ENCODE measurements at places on chromosomes 6 and 20.

- no peak for DNase-seq
These were observed 36.1 kb upstream of the NAA20 start for GRCh38 chr20:19981031-19981451.

- no peak for DNase-seq
These were observed 5.6 kb downstream of the PPP2R5D start for GRCh38 chr6:42989923-42990322.

GRCh38 chr20:23666189-23666588, 22.6 kb downstream of the CST4 start:
- DNase-seq, result no peak

DNA sequence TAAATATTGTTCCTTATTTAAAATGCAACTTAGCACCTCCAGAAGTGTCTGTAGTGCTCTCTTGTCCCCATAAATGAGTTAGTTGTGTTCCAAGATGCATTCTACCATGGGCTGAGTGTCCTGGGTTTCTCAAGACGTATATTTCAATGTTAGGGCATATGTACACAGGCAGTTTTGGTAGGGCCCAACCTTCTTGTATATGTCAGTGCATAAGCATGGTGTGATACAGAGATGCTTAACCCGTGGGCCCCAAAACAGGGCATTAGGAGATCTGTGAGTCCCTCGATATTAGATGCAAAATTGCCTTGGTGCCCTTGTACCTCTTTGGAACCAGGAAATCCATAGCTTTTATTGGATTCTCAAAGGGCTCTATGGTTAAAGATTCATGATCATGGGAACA, 91.5 kb upstream of the HIVEP1 start:
- DNase-seq, result no peak

DNA sequence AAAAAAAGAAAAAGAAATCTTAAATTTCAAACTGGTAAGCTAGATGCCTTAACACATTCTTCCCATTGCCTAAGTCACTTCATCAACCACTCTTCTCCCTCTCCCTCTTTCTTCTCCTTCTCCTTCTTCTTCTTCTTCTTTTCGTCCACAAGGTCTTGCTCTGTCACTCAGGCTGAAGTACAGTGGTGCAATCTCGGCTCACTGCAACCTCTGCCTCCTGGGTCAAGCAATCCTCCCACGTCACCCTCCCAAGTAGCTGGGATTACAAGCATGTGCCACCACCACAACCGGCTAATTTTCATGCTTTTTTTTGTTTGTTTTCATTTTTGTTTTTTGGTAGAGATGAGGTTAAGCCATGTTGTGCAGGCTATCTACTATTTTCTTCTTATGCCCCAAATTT, 60.2 kb downstream of the GPR63 start:
- no peak for DNase-seq

- no peak for DNase-seq
These were observed 18.5 kb downstream of the LAMA5 start for GRCh38 chr20:62348604-62349003.
